ENCODE measurements at places on chromosomes 4 and X. TPM values are rescaled to one million over a fixed set of nuclear protein-coding genes. Genes with fewer than 3 reads are reported as not detected.

Gene SMIM31
- total RNA-seq: not detected

Gene FREM3
- not detected for total RNA-seq

Gene PYURF
- total RNA-seq: 54.6 TPM

Gene ENAM
- total RNA-seq: not detected

Gene PTPN13
- 0.26 TPM for total RNA-seq

Gene MMRN1
- not detected for total RNA-seq

Gene CACNA1F
- total RNA-seq: 0.07 TPM

Gene FAT4
- not detected for total RNA-seq

Gene HSFX2
- total RNA-seq: not detected

Gene SUPT20HL1
- not detected for total RNA-seq

Gene HS3ST1
- total RNA-seq: 0.23 TPM

Gene H2BW2
- total RNA-seq: not detected

Gene CLGN
- not detected for total RNA-seq

Gene ARR3
- total RNA-seq: not detected

Gene EXOSC9
- 76.9 TPM for total RNA-seq

Gene PASD1
- total RNA-seq: not detected

Gene TMEM128
- 20.7 TPM for total RNA-seq

Gene ESX1
- not detected for total RNA-seq

Gene PRDM8
- total RNA-seq: 3.6 TPM

Gene PKD2
- 12.3 TPM for total RNA-seq

Gene TSC22D3
- total RNA-seq: 17.4 TPM

Gene CD40LG
- total RNA-seq: 181 TPM

Gene GRPR
- not detected for total RNA-seq
